ENCODE measurements at places on chromosomes 13 and 19.

DNA sequence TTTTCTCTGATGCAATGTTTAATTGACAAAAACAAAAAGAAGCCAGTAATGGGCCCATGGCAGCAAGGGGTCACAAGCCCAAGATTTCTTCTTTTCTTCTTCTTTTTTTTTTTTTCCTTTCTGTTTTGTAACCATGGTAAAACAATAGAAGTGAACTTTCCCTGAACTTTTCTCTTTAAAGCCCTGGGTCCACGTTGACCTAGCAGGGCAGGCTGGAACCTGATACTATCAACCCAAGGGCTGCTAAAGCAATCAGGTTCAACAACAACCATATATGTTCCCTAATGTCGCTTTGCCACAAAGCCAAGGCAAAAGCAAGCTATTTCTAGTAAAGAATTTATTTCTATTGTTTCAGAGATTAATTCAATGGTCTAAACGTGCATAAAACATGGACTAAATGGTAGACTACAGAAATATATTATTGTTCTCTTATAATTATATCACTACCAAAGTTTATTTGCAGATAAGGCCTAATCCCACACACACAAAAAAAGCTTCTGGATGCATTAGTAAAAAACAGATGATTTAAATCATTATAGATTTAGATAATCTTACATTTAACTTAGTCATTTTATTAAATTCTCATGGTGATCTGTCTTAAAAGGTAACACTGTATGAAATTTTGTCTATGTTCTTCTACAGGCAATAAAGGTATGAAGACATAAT is 153.9 kb downstream of the DACH1 start:
- peak; percentile 60 for DNase-seq

DNA sequence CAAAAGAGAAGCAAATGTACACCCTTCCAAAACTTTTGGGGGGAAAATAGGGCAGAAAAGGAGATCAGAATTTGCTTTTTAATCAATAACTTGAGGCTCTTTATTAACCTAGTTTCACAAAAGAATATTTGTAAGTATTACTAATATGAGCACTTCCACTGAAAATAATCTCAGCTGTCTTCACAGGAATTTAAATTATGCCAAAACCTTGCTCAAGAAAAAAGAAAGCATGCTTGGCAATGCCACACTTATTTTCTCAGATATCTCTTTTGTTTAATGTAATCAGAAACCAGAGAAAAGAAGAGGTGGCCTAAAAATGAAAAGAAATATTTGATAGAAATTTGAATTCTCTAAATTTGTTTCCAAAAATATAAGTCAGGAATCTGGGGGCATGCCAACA is 234.9 kb upstream of the GPC6 start:
- no peak for DNase-seq

- no peak for DNase-seq
These were observed 120.3 kb upstream of the ZNF91 start for GRCh38 chr19:23515551-23515950.

DNA sequence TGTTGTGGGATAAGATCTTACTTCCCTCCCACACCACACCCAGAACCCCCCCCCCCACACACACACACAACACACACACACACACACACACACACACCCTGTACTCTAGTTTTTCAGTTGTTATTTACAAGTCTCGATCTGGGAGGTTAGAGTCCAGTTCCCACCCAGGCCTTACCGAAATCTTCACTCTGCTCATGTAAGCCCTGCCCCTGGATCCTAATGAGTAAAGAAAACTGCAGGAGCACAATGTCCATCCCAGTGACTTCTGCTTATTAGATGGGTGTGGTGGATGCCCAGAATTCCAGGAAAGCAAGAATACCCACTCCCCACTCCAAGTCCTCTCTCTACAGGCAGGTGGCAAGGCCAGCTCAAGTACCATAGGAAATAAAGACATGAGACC is 23.0 kb downstream of the STARD13 start:
- no peak for DNase-seq

- DNase-seq, result no peak
These were observed 7.3 kb upstream of the HOMER3 start for GRCh38 chr19:18948075-18948975.

- DNase-seq, result no peak
These were observed 15.2 kb upstream of the ERCC5 start for GRCh38 chr13:102830646-102831045.

DNA sequence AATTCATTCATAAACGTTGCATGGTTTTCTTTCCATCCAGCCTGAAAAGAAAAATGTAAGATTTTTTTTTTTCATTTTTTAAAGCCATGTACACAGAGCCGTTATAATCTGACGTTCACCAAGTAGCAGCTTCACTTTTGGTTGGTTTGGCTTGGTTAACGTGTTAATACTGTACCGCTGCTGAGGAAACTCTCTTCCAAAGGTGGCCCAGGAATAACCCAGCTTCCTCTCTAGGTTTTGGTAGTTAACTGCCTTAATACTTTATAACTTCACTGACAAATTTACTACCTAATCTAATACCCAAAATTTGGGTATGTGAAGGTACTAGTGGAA is 1.7 kb downstream of the INTS6 start:
- no peak for DNase-seq

DNA sequence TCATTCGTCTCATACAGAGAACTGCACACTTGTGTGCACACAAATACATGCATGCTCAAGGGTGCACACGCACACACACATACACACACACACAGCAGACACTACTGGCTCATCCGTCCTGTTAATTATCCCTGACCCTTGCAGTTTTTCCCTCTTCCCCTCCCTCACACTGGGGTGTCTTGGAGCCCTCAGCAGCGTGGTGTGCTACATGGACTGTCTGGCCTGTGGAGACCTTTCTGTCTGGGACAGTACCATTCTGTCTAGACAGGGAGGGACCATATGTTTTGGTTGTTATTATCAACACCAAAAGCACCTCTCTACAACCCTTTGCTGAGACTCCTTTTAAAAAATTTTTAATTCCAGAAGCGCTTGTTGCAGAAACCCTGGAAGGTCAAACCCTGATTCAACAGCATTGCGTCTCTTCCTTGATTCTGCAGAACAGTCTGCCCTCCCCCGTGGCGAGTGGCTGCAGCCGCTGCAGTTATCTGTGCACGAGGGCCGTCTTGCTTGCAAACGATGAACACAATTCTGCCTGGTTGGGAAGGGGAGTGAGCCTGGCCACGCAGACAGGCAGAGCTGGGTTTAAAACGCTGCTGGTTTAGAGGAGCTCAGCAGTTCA is 374.0 kb downstream of the IRS2 start:
- DNase-seq, result peak; percentile 48

GRCh38 chr19:45186509-45187334 is 8.1 kb downstream of the BLOC1S3 start:
- DNase-seq, result no peak

GRCh38 chr19:54391589-54392061 is 23.6 kb upstream of the TTYH1 start:
- no peak for DNase-seq

DNA sequence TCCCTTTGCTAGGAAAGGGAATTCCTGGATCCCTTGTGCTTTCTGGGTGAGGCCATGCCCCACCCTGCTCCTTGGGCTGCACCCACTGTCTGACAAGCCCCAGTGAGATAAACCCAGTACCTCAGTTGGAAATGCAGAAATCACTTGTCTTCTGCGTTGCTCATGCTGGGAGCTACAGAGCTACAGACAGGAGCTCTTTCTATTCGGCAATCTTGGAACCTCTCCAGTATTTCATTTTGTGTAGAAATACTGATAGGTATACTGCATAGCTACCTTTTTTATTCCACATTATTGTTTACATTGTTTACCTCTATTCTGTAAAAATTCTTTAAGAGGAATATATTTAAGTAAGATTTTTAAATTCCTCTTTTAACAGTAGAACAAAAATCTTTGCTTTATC is 302.5 kb upstream of the SLITRK5 start:
- no peak for DNase-seq

DNA sequence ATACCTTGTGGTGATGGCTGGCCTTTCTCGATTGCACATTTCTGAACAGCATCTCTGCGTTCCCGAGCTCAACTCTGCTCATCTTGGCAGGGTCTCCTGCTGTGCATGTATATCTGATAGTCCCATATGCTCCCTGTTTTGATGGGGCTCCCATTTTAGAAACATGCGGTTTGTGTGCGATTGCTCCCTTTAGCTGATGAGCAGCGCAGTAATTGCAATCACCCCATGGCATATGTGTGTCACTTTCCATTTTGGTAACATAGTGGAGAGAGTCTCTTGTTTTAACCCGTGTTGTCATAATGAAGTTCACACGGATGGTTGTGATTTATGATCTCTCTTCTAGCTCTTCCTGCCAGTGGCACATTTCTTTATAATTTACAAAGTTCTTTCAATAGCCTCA is 144.7 kb downstream of the MTUS2 start:
- DNase-seq, result no peak

GRCh38 chr19:12513531-12514061 is 29.0 kb upstream of the ZNF709 start:
- no peak for DNase-seq

DNA sequence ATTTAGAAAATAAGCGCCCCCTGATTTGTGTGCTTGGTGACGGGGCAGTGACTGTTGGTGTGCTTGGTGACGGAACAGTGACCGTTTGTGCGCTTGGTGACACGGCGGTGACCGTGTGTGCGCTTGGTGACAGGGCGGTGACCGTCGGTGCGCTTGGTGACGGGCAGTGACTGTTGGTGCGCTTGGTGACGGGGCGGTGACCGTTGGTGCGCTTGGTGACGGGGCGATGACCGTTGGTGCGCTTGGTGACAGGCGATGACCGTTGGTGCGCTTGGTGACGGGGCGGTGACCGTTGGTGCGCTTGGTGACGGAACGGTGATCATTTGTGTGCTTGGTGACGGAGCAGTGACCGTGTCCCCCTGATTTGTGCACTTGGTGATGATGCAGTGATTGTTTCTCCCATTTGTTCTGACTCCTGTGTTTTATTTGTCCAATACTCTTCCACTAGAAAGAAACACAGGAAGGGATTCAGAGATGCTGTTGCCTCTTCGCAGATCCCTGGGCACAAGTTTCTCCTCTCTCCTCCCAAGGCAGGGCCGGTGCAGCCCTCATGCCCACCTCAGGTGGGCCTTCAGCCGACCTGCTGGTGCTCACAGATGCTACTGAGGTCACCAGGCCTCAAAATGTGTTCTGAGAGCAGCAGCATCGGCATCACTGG is 128.3 kb downstream of the ATP11A start:
- no peak for DNase-seq

- no peak for DNase-seq
These were observed 4.8 kb downstream of the MEGF8 start for GRCh38 chr19:42330241-42330711.

Measured in left renal pelvis (tissue), 4 donors.